ENCODE measurements at places on chromosomes 13 and 19.
A peak's percentile ranks its signal among the peaks of the same experiment; 100 is the strongest.

- no peak for DNase-seq
These were observed 214.8 kb downstream of the LMO7 start for GRCh38 chr13:75850916-75851315.

DNA sequence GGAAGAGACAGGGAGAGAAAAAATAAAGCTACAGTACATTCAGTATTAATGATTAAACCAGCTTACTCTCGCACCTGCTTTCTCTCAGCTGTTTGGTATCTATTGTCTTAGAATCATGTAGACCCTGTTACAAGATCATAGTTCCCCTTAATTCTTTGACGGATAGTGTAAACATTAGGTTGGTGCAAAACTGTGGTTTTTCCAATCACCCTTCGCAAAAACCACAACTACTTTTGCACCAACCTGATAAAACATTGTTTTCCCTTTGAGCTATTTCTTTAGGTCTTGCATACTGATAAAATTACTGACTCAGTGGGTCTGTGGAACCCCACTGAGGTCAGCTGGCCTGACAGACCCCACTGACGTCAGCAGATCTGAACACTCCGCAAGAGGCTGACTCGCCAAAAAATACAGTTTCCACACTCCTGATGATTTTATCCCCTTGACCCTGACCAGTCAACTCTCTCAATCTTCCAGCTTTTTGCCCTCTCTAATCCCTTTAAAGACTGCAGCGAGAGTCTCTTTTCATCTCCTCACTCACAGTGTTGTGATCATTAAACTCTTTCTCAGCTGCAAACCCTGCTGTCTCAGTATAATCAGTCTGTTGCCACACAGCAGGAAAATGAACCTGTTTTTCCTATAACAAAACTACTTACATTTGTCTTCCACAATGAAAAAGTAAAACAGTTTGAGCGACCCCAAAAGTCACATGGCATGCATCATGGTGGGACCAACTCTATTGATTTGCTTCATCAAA, 123.9 kb downstream of the SLITRK6 start:
- DNase-seq: no peak

GRCh38 chr19:55080121-55080967, 4.7 kb downstream of the EPS8L1 start:
- peak; percentile 63 for DNase-seq

DNA sequence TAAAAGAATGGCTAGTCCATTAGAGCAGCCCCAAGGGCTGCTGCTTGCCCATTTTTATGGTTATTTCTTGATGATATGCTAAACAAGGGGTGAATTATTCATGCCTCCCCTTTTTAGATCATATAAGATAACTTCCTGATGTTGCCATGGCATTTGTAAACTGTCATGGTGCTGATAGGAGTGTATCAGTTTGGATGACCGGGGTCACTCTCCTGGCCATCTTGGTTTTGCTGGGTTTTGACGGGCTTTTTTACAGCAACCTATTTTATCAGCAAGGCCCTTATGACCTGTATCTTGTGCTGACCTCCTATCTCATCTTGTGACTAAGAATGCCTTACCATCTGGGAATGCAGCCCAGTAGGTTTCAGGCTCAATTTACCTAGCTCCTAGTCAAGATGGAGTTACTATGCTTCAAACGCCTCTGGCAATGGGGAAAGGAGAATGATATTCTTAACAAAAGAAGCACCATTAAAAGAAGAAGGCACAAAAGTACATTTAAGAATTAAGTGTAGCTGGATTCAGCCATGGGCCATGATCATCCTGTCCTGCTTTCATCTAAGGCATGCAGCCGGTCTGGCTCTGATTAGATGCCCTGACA, 1156.0 kb downstream of the PCDH9 start:
- no peak for DNase-seq

DNA sequence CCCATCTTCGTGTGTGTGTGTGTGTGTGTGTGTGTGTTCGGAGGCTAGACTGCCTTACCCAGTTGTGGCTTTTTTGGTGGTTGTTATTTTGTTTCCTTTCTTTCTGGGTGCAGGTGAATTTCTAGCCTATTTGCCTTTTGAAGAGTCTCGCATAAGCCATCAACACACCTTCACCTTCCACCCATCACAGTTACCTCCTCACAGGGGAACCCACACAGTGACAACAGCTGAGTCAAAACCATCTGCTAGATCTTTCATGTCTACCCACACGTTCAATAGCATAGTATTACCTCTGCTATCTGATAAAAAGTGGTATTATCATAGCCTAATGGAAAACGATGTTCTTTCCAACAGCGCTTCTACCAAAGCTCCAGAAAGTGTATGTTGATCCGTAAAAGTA, 303.2 kb upstream of the TMTC4 start:
- DNase-seq: no peak
